ENCODE measurements at places on chromosomes 13 and 19.

DNA sequence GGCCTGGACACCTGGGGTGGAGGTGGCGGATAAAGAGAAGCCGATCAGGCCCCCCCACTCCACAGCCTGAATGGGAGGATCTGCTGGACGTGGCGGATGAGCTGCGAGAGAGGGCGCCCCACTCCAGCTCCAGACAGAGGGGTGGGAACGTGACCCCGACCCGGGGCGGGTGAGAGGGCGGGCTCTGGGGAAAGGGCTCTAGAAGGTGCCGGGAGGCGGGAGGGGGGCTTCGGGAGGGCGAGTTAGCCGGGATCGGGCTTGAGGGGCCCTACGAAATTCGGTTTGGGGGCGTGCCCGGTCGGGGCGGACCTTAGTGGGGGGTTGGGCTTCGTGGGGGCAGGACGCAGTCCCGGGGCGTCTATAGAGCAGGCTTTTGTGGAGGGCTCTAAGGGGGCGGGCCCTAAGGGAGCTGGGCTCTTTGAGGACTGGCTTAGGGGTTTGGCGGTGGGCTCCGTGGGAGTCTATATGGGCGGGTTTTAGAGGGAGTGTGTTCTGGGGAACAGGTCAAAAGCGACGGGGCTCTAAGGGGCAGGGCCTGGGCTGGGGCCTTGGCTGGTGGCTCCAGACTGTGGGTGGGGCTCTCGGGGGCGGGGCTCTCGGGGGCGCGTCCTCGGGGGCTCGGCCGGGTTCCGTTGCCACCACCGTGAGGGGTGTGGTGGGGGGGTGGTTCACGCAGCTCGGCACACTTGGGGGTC lies 4.1 kb upstream of the NANOS3 start:
- no peak for DNase-seq

DNA sequence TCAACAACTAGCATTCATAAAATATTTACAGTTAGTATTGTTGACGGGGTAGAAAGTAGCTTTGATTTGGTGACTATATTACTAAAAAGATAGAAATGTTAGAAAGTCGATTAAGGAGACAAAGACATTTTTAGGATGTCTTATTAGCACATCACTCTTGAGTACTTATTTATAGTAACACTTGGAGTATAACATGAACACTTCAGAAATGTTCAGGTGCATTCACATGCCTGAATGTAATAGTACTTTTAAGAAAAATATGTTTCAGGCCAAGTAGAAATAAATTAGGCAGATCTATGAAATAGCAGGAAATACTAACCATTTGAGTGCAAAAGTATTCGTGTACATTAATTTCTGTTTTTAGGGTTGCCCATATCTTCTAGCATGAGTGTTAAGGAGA lies 70.4 kb downstream of the CDK8 start:
- no peak for DNase-seq

DNA sequence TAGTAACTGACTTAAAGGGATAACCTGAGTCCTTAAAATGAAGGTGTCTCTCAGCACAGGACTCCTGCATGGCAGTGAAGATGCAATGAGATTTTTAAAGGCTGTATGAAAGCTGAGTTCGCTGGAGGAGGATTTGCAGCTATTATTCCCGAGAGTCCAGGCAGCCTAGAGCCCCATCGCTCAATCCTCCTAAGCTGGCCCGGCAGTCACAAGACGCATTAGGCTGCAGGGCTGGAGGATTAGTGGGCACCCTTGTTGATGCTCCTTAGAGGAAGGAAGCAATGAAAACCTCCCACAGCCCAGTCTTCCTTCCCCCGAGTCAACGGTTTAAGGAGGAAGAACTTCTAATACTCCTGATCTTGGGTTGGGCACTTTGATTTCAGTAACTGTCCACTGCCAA lies 239.5 kb downstream of the EFNB2 start:
- no peak for DNase-seq

DNA sequence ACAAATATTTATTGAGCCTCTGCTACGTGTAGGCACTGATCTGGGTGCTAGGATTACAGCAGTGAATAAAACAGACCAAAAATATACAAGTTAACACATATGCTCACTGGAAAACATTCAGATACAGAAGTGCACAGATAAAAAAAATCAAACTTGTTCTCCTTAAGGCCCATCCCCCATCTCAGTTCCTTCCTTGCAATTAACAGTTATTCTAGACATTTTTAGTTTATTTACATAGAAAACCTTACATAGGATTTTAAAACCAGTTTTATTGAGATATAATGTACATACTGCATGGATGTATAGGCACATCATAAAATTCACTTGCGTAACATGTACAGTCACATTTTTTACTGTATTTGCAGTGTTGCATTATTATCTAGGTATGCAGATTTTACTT lies 36.5 kb upstream of the HMGB1 start:
- DNase-seq: no peak

DNA sequence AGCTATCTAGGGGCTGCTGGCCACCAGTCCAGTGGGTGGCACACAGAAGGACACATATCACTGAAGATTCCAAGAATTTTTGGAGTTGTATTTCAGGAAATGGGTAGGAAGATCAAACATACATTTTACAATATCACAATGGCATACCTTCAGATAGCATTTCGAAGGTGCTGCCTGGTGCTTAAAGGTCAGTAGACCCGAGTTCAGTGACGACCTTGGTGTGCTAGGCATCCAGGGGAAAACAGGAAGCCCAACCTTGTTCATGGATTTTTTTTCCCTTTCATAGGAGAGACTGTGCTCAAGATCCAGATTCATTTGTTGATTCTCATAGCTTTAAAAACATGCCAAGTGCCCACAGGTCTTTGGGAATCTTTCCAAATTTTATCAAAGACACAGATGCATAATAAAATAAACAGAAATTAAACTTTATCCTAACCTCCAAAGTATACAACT lies 51.0 kb upstream of the RCBTB2 start:
- DNase-seq: no peak

DNA sequence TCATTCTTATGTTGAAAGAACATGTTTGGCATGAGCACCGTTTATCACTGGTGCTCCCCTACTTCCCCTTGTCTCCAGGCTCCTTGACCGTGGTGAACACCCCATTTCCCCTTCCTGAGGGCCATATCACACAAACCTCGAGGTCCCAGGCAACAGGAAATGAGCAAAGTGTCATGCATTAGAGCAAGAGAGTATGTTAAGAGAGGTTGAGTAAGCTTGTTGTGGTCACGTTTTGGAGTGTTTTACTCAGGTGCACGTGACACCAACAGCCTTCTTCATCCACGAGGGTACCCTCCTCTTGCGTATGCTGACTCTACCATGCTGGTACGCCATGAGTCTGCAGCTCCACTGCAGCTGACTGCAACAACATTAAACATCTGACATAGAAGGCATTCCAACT lies 482.2 kb upstream of the NBEA start:
- DNase-seq: no peak

DNA sequence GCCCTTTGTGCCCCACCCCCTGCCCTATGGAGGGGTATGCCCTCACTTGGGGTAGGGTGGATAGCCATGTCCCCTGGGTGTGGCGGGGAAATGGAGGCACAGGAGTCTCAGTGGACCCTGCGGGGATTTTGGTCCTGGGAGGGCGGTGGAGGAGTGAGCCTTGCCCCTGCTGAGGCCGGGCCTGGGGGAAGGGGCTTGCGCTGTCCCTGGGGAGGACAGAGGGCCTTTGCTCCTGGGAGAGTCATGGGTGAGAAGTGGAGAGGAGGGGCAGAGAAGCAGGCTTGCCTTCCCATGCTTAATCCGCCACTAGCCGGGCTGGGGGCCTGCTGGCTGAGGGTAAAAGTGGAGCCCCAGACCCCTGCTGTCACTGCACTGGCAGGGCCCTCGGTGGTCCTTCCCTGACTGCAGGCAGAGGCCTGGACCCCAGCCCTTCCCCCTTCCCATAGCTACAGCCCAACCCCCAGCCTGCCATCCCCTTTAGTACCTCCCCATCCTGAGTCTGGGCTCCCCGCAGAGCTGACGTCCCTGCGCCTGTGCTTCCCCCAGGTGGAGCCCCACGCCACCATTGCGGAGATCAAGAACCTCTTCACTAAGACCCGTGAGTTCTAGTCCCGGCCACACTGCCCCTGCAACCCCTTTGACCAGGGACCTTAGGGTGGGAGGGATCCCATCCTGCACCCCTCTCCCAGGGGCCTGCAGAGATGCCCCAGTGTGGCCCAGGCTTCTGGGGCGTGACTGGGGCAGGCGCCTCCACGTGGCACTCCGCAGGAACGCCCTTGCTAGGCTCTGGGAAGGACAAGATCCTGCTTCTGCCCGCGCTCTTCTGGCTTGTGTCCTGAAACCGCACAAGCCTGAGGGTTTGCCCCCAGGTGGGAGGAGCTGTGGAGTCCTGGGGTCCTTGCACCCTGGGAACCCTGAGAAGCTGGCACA lies 8.9 kb downstream of the NDUFB7 start:
- DNase-seq: no peak

- no peak for DNase-seq
Measured at GRCh38 chr13:23570921-23571315, 706 bp downstream of the TNFRSF19 start.

DNA sequence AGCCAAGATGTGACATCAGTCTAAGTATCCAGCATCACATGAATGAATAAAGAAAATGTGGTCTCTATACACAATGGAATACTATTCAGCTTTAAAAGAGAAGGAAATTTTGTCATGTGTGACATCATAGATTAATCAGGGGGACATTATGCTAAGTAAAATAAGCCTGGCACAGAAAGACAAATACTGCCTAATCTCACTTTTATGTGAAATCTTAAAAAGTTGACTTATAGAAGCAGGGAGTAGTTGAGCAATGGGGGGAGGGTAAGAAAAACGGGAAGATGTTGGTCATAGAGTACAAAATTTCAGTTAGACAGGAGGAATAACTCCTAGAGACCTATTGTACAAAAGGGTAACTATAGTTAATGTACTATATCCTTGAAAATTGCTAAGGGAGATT lies 10.4 kb upstream of the LCP1 start:
- DNase-seq: no peak
